Suppressor macrophage (primary cell): ENCODE measurements at places on chromosomes 5 and 9.

DNA sequence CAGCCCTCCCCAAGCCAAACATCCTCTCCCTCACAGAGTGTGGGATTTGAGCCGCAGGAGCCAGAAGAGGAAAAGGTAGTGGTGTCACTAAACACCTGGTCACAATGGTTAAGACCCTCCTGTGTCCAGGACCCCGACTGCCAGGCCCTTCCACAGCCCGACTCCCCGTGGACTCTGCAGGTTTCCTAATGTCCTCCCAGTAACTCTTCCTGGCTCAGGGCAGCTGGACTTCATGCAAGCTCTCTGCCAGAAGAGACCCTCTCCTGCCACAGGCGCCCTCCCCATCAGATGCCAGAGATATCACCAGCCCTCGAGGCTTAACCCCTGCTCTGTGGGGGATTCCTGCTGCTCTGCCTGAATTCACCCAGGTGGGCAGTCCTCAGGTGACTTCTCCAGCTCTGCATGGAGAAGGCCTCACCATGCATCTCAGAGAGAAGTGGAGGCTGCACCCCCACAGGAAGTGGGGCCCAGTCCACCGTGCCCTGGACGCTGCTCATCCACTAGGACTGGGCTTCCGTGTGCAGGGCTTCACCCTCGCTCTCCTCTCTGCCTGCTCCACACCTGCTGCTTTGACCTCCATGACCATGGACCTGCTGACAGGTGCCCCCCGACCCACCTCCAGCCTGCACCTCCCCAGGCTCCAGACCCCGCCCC, 111.2 kb downstream of the ADAMTS2 start:
- DNase-seq, result no peak

- no peak for DNase-seq
Observed at GRCh38 chr5:27474047-27474309, 435.6 kb upstream of the CDH9 start.

DNA sequence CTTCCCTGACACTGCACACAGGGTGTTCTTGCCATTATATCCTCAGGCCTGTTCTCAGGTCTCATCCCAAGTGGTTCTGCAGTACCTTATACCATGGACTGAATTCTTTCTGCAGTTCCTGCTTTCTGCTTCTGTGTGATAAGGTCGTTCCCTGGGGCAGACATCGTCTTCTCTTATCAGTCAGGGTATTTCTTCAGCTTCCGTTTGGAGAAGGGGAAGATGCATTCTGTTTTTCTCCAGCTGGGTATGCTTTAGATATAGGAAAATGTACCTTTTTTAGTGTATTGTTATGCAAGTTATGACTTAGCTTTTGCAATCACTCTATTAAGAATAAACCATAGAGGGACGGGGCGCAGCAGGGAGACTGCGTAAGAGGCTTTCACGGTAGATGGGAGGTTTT, 31.1 kb downstream of the RALGPS1 start:
- no peak for DNase-seq

GRCh38 chr5:140262221-140262620, 40.7 kb downstream of the PFDN1 start:
- DNase-seq, result no peak

- no peak for DNase-seq
Observed at GRCh38 chr9:78694974-78695373, 398.0 kb downstream of the PSAT1 start.

DNA sequence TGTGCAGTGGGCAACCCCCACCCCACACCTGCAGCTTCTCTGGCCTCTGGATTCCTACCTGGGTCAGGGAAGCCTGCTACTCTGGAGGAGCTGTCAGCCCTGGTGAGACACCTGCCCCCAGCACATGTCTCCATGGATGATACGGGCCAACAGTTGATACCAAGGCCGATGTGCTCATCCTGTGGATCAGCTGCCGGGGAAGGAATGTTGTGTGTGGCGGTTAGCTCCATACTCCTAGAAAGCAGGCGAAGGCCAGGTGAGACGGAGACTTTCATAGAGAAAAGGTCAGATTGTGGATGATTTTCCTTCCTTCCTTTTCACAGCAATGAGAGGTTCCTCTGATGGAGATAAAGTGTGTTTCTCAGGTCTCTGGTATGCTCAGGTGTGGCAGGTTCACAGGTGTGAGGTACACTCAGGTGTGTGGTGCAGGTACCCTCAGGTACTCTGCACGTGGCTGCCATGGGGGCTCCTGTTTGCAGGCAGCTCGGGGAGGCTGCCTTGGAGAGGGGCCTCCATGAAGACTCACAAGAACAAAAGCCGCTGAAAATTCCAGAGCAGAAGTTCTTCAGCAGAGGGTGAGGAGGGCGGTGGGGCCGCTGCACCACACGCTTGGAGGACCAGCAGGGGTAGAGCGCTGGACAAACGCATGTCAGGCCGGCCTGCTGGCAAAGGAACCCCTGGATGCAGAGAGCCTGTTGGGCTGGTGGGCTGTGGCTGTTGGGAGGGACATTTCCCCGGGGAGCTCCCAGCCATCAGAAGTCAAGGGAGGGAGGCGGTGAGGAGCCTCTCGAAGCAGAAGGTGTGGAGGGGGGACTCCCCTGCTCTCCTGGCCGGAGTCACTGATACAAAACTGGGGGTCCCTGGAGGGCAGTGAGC, 5.1 kb upstream of the AHRR start:
- DNase-seq, result no peak

- DNase-seq, result no peak
Observed at GRCh38 chr5:102107865-102108264, 188.2 kb downstream of the SLCO4C1 start.

DNA sequence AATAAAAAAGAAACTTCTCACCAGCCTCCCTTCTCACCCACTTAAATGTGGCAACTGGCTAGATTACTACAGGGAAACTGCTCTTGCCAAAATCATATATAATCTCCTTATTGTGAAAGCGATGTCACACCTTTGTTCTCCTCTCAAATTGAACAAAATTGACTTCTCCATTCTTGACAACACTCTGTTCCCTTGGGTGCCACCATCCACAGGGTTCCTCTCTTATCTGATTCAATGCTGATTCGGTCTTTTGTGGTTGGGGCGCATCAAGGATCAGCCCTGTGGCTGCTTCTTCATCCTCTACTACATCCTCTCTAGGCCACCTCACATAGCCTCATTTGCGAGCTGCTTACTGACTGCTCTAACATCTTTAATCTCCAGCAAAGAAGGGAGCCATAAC, 86.1 kb downstream of the EDIL3 start:
- no peak for DNase-seq

- no peak for DNase-seq
Observed at GRCh38 chr5:105150323-105150722, 1587.7 kb upstream of the NUDT12 start.

GRCh38 chr9:124278054-124278540, 20.3 kb downstream of the NEK6 start:
- no peak for DNase-seq

GRCh38 chr9:129160712-129161533, 17.1 kb downstream of the IER5L start:
- DNase-seq, result no peak

DNA sequence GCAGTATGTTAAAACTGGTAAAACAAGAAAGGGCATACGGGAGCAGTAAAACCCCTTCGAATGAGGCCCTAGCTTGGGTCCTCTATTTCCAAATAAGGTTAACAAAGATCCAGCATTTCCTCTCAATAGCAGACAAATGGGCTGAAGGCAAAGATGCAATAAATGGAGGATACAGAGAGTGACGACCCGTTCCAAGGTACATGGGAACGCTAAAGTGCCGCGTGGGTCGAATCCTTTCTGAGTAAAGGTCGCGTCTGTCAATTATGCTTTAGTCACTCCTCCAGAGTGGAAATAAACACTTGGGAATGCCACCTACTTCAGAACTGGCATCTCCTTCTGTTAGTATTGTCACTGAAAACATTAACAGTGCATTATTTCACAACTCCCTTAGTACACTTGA, 24.7 kb downstream of the ARL15 start:
- no peak for DNase-seq

DNA sequence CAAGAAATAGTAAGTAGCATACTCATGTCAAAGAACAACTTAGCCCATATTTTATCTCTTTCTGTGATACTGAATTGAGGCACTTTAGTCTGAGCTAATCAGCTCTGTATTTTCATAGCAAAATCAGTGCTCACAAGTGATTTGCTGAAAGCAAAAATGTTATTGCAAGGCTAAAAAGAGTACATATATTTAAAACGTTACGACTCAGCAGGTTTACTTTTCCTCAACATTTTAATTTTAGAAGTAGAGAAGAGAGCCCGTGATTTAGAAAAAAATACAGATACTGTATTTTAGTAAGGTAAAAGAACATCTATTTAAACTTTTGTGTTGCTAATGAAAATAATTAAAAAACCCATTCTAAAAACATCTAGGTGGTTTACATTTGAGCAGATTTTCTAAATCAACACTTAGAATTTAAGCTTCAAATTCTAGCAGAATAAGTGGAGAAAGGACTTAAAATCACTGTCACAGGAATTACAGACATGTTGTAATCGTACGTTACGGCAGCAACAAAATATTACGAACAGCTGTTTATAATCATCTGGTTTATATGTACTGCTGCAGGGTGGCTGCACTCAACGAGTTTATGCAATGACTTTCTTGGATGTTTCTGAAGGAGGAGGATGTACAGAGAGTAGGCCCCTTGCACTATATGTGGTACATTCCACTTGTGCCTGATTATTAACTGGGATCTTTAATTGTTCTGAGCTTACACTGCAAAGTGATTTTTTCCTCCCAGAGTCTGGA, 20.1 kb downstream of the SREK1 start:
- no peak for DNase-seq

GRCh38 chr9:124209279-124209678, 48.5 kb upstream of the NEK6 start:
- no peak for DNase-seq

DNA sequence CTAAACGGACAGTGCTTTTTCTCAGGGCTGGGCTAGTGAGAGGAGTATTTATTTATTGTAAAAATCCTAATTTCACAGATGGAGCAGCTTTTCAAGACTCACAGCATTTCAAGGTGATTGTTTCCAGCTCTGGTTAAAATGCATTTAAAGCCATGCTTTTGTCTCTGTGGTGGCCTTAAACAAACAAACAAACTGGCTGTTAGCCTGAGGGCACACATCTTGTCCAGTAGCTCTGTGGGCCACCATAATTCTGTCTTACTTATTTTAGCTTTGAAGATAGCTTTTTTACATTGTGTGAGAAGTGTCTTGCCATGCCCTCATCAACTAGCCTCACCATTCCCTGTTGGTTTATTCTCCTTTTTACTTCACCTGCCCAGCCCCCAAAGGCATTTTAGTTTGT, 218.2 kb downstream of the PSAT1 start:
- DNase-seq, result no peak

GRCh38 chr9:3906437-3907213, 380.8 kb upstream of the RFX3 start:
- no peak for DNase-seq

GRCh38 chr9:137458194-137459151, 661 bp downstream of the NSMF start:
- DNase-seq, result no peak

GRCh38 chr9:117734523-117735314, 30.5 kb downstream of the TLR4 start:
- no peak for DNase-seq

DNA sequence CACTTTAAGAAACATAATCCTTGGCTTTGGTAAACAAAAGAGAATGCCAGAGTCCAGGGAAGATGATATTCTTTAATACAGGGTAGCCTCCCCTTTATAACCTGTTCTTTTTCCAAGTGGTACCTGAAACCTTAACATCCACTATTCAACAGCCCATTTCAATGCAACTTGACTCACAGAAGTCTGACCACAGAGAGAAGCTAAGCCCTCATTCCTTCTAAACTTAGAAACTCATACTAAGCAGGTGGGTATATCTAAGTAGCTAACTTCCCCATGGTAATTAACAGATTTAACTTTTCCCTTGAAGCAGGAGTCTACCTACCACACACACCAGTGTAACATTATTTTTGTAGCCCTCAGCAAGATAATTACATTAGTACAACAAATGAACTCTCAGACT, 91.9 kb downstream of the CEMIP2 start:
- no peak for DNase-seq

DNA sequence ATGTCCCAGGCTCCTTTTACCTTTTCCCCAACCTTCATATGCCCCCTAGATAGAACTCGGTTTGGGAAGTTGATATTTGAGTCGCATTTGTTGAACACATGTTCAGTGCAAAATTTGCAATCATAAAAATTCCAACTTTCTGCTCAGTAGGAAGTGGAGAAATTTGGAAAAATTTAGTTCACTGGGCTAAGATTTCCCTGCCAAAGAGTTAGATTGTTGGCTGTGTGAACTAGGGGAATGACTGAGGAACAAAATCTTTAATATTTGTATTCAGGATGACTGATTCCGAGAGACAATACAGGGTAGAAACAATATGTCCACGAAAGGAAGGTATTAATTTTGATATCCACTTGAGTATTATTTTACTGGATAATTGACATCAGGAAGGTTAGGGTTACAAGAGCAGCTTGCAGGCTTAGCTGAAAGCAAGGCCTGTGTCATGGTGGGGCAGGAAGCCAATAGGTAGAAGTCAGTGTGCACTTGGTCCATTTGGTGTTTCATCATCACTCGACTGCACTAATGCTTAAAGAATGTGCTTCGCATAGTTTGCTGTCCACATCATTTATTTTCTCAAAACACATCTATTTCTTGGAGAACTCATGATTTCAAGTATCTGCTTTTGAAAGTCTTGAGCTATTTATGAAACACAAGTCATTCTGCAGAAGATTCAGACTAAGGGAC, 59.4 kb upstream of the GNA14 start:
- DNase-seq, result no peak

- DNase-seq, result no peak
Observed at GRCh38 chr9:95753762-95754465, 121.6 kb upstream of the ERCC6L2 start.
